ENCODE measurements at places on chromosomes 5 and 9. TPM values are rescaled to one million over a fixed set of nuclear protein-coding genes. Genes with fewer than 3 reads are reported as not detected.

DNA sequence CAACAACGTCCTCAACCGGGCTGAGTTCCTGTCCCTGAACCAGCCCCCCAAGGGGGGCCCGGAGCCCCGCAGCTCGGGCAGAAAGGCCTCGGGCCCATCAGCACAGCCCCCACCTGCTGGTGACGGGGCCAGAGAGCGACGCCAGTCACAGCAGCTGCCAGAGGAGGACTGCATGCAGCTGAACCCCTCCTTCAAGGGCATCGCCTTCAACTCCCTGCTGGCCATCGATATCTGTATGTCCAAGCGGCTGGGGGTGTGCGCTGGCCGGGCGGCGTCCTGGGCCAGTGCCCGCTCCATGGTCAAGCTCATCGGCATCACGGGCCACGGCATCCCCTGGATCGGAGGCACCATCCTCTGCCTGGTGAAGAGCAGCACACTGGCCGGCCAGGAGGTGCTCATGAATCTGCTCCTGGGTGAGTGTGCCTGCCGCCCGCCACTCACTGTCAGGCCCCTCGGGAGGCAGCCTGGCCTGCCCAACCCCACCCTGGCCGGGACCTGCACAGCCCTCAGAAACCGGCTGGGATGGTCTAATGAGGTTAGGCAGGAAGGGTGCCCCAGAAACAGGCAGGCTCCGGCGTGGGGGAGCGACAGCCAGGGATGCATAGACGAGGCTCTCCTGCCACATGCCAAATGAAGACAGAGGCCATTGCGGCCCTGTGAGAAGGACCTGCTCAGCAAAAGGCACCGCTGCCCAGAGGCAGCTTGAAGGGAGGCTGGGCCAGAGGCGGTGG is 678 bp downstream of the PLPP7 start:
- no peak for DNase-seq

DNA sequence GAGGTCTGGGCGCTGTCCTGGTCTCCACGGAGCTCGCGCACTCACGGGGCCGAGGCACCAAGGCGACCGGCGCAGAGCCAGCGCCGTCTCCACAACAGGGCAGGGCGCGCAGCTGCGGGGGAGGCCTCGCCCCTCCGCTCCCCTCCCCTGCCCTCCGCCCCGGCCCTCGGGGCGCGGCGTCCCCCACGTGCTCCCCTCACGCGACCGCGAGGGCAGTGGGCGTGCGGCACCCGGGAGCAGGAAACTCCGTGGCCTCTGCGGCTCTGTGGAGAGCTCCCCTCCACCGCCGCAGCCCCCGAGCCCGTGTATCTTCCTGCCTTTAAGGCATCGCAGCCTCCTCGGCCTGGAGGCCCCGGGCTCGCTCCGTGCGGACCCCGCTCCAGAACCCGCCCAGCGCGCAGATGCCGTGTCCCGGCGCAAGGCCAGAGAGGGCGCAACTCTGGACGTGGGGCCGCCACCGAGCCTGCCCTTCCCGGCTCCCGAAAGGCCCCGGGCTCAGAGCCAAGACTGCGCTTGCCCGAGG is 708 bp upstream of the TUBB4B start:
- DNase-seq = peak; percentile 74

DNA sequence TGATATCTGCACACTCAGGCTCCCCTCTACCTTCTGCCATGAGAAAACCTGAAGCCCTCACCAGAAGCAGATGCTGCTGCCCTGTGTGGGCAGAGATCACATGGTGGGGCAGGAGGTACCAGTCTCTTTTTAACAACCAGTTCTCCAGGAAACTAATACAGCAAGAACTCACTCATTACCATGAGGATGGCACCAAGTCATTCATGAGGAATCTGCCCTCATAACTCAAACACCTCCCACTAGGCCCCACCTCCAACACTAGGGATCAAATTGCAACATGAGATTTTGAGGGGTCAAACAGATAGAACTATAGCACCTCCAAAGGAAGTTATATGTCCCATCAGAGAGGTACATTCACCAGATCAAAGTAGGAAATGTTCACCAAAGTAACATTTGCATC is 136.3 kb upstream of the SHB start:
- DNase-seq = no peak

- peak; percentile 75 for DNase-seq
Observed at GRCh38 chr5:33997331-33997983, 10.4 kb downstream of the AMACR start.

The NUDCD2 gene
- 31.1 TPM for total RNA-seq
